ENCODE measurements at places on chromosomes 6 and 20.

- DNase-seq: no peak
Observed at GRCh38 chr6:3263096-3263495, 4.3 kb downstream of the PSMG4 start.

DNA sequence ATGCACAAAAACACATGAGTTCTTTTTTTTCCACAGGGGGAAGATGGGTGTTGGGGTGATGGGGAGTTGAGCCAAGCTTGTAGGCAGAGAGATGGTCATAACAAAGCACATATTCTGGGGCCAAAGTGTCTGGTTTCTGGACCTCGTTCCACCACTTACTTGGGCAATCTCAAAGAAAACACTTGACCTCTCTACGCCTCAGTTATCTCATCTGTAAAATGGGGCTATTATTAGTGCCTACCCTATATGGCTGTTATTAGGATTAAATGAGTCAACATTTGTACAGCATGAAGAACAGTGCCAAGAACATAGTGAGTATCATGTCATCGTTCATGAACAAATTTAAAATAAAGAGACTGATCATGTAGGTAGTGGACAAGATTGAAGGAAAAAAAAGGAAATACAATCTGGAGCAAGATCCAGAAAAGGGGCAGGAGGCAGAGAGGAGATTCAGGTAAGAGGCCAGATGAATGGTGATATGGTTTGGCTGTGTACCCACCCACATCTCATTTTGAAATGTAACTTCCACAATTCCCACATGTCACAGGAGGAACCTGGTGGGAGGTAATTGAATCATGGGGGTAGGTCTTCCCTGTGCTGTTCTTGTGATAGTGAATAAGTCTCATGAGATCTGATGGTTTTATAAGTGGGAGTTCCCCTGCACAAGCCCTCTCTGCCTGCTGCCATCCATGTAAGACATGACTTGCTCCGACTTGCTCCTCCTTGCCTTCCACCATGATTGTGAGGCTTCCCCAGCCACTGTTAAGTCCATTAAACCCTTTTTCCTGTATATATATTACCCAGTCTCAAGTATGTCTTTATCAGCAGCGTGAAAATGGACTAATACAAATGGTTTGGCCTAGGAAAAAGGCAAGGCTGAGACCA, 14.2 kb downstream of the EEF1E1 start:
- DNase-seq: no peak

GRCh38 chr6:134165561-134166201, 113.3 kb upstream of the SLC2A12 start:
- no peak for DNase-seq

- no peak for DNase-seq
Observed at GRCh38 chr20:33697129-33697528, 10.9 kb upstream of the E2F1 start.

- no peak for DNase-seq
Observed at GRCh38 chr6:31175971-31176370, 5.5 kb upstream of the POU5F1 start.

All from NCI-H1436 (cell line).